Effector memory CD4-positive, alpha-beta T cell (primary cell): ENCODE measurements at places on chromosomes 11 and 22.

DNA sequence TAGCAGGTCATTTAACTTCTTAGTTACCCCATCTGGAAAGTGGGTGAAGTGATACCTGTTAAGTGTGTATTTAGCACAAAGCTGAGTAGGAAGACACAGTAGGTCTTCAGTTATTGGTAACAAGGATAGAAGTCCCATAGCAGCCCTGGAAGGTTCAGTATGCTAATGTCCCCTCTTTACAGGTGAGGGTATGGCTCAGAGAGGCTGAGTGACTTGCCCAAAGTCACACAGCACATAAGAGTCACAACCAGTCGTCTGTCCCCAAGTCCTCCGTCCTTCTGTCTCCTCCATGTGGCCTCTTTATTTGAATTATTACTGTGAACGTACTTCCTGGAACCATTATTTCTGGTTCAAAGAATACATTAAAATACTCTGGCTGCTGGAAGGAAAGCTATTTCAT lies 10.5 kb downstream of the ASPHD2 start:
- no peak for DNase-seq

DNA sequence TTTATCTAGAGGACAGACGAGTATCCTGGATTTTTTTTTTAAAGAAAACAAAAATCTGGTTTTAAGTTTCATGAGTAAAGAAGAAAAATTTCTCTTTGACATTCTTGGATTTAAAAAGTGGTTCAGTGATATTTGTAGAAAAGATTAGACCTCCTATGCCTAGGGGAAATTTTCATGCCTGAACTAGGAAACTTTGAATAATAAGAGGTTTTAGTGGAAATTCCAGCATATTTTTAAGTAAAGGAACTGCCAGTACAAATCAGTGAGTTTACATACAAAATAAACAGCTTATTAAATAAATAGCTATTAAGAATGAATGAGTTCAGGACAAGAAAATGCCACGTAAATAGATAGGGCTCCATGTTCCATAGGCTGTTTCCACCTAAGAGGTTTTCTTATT lies 17.5 kb downstream of the JAM3 start:
- no peak for DNase-seq

GRCh38 chr11:107840129-107840484 lies 18.5 kb downstream of the SLC35F2 start:
- no peak for DNase-seq

DNA sequence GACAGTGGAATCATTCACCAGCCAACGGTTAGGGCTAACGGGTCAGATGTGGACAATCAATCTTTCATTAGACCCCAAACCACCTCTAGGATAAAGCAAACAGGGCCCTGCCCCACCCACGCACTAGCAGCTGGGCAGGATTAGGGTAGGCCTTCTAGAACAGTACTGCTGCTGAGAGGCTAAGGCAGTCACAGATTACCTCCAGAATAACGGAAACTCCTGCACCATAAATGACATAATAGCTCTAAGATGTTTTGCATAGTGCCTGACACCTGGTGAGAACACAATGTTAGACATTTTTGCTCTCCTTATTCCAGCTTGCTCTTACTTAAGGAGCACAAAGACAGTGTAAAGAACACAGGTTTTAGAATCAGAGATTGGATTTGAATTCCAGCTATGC lies 1.8 kb downstream of the SYTL2 start:
- no peak for DNase-seq

- DNase-seq = no peak
Measured at GRCh38 chr11:117752071-117752470, 44.9 kb downstream of the DSCAML1 start.

DNA sequence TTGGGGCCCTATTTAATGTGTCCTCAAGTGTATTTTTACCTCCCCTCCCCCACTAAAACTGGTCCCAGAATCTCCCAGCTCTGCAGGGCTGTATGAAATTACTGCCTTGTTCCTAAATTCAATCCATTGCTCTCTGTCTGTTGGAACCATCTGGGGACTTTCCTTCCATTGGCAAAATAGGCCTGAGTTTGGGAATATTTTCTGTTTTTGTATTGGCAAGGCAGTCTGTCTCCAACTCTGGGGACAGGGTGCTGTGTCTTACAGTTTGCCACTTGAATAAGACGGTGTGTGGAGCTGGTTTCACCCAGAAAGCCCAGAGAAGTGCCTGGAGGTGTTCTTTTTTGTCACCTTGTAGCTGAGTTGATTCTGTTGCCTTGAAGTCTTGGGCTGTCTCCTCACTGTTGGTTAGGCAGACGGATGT lies 1.3 kb downstream of the PACS1 start:
- no peak for DNase-seq
